ENCODE measurements at places on chromosomes 13 and 19.
A peak's percentile ranks its signal among the peaks of the same experiment; 100 is the strongest.

DNA sequence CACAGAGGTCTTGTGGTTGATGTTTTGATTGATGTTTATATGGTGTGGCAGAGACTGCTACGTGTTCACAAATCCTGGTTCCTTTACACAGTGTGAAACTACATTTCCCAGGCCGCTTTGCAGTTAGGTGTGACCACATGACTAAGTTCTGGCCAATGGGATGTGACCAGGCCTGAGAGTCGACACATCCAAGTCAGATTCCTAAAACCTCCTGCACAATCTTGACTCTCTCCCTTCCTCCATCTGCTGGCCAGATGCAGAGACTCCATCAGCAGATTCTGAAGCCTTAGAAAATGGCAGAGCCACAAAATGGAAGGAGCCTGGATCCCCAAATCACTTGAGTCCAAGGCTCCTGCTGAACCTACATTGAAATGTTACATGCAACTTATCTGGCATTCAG, 12.6 kb downstream of the CD37 start:
- peak; percentile 84 for DNase-seq

DNA sequence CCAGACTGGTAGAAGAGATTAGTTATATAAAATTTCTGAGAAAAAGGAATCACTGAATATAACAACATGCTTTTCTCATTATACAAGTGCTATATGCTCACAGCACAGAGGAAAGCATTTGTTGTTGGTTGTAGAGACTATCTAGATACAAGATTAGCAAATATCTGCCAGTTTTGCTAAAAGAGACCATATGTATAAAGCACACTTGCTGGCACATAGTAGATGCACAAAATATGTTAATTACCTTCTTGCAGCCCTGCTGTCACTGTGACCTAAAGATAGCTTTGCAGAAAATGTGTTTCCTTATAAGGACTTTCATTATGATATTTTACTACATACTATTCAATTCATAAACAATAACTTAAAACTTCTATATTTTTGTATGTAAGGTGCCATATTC, 755.1 kb downstream of the PCDH9 start:
- DNase-seq, result no peak

GRCh38 chr13:34730961-34731360, 211.1 kb upstream of the NBEA start:
- no peak for DNase-seq

- peak; percentile 36 for DNase-seq
Observed at GRCh38 chr13:107553838-107554237, 661.5 kb downstream of the LIG4 start.

DNA sequence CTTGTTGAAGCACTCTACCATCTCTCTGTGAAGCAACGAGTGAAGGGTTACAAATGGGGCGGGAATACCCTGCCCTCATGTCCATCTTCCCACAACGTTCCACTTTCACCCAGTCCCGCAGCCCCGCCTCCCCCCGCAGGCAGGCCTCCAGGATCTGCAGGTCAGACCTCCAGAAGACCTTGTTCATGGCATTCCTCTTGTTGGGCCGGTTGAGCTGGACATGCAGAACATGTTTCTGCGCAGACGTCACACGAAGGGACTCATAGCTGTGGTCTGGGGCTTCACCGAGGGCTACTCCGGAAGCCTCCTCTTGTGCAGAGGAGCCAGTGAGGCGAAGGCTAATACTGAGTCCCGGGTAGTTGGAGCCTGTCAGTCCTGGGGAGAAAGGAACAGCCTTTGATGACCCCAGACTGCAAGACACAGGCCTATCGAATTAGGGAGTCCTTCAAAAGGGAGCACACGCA, 420 bp downstream of the ECH1 start:
- peak; percentile 96 for DNase-seq

DNA sequence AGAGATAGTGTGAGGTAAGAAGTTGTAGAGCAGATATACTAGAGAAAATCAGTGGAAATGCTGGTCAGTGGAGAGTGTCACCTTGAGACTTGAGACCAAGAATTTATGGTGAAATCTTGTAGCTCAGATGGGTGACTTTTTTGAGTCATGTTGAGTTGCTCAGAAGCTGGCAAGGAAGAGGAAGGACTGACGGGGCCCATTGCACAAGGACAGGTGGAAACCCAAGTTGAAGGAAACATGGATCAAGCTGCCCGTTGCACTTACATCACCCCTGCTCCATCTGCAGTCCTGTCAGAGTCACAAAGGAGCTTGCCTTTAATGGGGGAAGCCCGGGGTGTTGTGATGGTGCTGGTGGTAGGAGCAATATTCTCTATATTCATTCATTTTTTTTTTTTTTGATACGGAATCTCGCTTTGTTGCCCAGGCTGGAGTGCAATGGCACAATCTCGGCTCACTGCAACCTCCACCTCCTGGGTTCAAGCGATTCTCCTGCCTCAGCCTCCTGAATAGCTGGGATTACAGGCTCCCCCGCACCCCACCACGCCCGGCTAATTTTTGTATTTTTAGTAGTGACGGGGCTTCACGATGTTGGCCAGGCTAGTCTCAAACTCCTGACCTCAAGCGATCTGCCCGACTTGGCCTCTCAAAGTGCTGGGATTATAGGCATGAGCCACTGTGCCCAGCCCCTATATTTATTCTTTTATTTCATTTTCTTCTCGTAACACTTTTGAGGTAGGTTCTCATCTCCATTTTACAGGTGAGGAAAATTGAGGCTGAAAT, 27.4 kb downstream of the UBAC2 start:
- no peak for DNase-seq

DNA sequence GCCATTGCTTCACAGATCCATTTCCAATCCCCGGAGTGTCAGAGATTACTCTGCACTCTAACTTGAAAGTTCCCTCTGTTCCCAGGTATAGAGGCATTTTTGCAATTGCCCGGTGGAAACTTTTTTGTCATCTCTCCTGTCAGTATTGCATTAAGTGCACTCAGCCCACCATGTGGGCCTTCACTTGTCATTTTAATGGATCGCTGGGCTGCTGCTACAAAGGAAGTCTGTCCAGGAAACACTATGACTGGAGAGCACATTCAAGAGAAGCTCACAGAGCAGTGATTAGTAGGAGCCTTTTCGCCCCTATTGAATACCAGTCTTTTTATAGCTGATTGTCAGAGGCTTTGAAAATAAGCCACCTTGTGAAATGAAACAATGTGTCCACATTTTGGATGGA, 180.9 kb downstream of the B3GLCT start:
- no peak for DNase-seq

GRCh38 chr19:12574036-12574435, 22.8 kb upstream of the ZNF564 start:
- DNase-seq, result no peak

DNA sequence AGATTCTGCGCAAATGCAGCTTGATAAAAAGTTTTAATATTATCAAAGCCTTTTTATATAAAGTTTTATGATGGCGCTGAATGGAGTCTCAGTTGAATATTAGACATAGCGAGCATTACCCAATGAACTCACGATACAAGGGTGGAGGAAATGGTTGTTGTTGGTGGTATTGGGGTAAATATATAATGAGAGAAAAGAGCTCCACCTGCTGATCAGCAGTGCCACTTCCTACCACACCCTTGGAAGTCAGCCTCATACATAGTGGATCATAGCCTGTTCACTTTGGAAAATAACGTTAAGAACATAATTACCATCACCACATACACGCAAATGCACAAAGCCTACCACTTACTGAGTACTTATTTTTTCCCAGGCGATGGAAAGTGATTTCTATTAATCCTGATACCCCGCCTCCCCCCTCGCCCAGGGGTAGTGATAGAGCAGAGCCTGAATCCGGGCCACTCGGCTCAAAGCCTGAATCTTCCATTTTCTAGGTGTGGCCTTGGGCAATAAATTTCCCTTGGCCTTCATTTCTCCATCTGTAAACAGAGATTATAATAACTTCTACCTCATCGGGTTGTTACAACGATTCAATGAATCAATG, 358.3 kb downstream of the KLF5 start:
- DNase-seq, result peak; percentile 26

DNA sequence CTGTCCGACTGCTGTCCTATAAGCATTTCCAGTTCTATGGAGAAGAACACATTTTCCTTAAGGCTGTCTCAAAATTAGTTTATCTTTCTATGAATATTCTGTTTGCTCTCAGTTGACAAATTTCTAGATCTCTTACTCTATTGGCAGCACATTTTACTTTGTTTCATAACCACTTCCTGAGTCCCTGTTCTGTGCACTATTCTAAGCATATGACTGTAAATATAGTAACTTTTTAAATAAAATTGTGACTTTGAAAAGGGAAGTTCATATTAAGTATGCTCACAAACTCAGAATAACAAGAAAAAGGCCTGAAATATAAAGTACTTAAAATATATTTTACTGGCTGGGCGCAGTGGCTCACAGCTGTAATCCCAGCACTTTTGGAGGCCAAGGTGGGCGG, 56.5 kb upstream of the HTR2A start:
- no peak for DNase-seq

- no peak for DNase-seq
Observed at GRCh38 chr13:76620036-76620435, 266.2 kb downstream of the KCTD12 start.

- no peak for DNase-seq
Observed at GRCh38 chr13:114231886-114232285, 2.8 kb upstream of the CDC16 start.

DNA sequence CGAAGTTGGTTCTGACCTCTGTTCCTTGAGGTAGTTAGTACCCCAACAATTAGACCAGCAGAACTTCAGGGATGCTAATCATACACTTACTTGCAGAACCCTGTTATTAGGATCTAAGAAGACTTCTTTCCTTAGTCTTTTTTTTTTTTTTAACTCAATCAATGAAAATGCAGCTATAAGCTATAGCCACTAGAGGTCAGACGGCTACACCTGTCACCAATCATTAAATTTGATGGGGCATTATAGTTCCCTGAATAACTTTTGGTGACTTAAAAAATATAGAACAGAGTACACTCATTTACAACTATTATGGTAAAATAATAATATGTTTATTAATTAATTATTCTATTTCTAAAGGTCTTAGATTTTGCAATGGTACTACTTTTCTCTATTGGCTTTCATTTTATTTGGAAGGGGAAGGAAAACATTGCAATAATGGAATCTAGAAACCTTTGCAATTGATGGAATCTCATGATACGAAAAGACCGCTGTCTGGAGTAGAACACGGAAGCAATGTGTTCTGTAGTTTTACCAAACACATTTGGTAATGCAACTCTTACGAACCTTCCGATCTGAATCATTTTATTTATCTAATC, 483.2 kb downstream of the DIAPH3 start:
- peak; percentile 47 for DNase-seq

- DNase-seq, result no peak
Observed at GRCh38 chr19:47319923-47320871, 10.5 kb downstream of the C5AR1 start.

- no peak for DNase-seq
Observed at GRCh38 chr13:40026174-40026585, 370.7 kb downstream of the COG6 start.

DNA sequence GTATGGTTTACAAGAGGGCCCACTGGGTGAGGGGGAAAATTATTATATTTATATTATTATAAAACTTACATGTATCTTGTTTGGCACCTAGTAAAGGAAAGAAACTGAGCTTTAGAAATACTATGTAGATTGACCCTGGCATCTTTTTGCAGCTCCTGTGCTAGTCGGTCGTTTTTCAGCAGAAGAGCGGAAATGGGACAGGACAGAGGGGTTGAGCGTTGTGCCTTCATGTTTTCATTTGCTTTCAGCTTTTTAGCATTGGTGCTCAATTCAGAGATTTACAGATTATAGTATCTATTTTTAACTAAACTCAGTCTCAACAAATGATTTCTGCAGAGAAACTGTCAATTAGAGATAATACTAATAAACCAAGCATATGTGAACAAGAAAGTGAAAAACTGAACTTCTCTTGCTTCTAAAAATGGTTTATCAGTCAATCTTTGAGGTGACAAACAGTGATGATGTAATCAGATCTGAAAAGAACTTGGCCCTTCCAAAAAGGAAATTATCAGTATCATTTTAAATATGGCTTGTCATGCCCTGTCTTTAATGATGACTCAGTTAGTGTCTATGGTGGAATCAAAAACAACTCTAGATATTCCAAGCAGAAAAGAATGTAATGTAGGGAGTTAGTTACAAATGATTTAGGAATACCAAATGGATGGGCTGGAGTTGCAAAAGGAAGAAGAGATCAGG, 56.9 kb upstream of the KCTD4 start:
- DNase-seq, result peak; percentile 49

GRCh38 chr13:35826626-35827254, 304.4 kb downstream of the DCLK1 start:
- DNase-seq, result no peak

GRCh38 chr13:108315273-108315672, 45.8 kb downstream of the TNFSF13B start:
- DNase-seq, result no peak

DNA sequence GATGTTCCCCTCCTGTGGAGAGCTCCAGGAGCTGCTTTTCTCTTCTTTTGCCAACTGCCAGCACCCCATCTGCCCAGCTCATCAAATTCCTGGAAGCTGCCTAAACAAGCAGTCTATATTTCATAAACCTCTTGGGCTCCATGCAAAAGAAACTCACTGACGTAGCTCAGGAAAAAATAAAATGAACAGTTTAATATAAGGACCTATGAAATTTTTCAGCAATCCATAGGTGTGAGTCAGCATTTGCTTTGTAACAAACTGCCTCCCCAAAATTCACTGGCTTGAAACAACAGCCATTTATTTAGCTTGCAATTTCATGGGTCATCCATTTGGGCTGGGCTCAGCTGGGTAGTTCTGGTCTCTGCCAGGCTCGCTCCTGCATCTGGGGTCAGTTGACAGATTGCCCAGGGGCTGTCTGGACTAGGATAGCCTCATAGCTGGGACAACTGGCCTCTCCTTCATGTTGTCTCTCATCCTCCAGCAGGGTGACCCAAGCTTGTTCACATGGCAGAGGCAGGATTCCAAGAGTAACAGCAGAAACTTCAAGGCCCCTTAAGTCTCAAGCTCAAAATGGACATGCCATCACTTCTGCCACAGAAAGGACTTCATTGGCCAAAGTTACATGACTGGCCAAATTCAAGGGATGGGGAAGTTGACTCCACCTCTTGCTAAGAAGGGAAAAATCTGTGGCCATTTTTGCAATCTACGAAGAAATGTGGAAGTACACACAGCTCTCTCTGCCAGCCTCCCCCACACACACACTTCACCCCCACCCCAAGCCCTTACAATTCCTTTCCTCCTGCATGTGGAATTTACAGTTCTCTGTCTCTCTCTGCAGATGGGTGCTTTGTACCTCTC, 7.9 kb upstream of the PVR start:
- peak; percentile 68 for DNase-seq

- peak; percentile 44 for DNase-seq
Observed at GRCh38 chr19:31113293-31113692, 235.9 kb downstream of the TSHZ3 start.

- DNase-seq, result no peak
Observed at GRCh38 chr19:6679139-6679538, 9.2 kb upstream of the TNFSF14 start.

GRCh38 chr19:5753743-5754142, 30.8 kb downstream of the PRR22 start:
- no peak for DNase-seq

- DNase-seq, result peak; percentile 100
Observed at GRCh38 chr13:110396913-110397381, 89.9 kb downstream of the COL4A2 start.

DNA sequence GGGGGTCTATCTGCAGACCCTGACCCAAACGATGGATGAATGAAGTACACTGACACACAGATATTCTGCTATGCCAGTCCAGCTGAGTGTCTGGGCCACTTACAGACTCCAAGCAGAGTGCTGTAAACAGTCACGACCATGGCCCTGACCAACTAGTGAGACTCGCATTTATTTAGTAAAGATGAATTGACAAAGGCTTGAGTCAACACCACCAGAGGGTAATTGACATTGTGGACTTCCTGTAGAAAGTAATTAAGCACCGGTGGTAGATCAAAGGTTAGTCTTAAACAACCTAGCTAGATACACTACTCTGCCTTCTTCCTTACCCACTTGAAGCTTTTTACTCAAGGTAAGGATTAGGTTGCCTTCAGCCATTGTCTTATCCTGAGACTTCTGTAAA, 63.4 kb upstream of the KPNA3 start:
- no peak for DNase-seq

All from GM23248 (cell line).